ENCODE measurements at places on chromosomes 5 and 9.

- no peak for DNase-seq
Measured at GRCh38 chr9:99130069-99130468, 25.2 kb downstream of the TGFBR1 start.

DNA sequence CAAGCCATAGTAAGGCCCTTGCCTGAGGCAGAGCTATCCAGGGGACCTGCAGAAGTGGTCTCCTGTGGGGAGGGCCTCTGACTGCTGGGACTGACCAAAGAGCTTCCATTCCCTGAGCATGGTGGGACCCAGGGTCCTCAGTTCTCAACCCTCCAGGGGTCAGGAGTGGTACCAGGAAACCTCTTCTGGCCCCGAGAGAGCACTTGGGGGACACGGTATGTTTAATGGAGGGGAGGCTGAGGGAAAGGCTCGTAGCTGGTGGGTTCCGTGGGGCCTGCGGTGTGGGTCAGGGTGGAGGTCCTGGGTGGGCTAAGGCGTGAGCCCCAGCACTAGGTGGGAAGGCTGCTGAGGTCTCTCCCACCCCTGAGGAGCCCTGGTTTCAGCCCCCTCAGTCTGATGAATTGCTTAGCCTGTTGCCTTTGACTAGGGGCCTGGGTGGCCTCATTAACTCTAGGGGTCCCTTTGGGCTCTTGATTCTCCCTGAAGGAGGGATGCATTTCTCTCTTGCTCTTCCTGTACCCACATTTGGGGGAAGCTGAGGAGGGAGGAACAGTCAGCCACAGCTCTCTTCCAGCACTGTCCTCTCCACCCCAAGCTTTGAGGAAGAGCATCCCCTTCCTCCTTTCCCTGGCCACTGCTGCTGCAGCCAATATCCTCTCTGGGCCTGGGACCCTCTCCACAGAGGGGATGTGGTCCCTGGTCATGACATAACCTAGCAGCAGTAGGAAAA, 34.0 kb downstream of the CSF1R start:
- no peak for DNase-seq

GRCh38 chr9:34647651-34648050, 1.2 kb downstream of the GALT start:
- no peak for DNase-seq

DNA sequence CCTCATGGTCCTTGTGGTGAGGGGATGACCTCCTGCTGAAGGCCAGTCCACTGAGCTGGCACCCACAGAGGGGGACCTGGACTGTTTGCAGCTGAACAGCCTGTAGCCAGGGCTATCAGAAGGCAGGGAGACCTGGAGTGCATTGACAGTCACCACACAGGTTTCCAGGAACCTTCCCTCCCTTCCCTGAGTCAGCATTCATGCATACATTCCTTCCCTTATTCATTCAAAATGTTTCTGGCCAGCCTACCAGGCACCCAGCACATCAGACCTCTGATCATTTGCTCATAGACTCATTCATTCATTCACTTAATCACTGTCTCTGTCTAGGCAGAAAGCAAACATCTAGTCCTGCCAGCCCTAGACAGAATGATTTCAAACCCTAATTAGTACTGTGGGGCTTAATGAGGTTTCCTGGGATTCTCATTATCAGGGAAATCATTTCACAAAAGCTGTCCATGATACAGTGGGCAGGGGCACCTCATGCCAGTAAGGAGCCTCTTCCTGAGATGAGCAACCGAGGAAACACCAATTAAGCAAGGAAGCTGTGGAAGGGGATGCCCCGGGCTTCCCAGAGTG, 110.1 kb upstream of the PPP1R26 start:
- no peak for DNase-seq

GRCh38 chr5:37166197-37166596, 83.0 kb downstream of the CPLANE1 start:
- no peak for DNase-seq

GRCh38 chr5:10663489-10664179, 97.4 kb downstream of the DAP start:
- no peak for DNase-seq

DNA sequence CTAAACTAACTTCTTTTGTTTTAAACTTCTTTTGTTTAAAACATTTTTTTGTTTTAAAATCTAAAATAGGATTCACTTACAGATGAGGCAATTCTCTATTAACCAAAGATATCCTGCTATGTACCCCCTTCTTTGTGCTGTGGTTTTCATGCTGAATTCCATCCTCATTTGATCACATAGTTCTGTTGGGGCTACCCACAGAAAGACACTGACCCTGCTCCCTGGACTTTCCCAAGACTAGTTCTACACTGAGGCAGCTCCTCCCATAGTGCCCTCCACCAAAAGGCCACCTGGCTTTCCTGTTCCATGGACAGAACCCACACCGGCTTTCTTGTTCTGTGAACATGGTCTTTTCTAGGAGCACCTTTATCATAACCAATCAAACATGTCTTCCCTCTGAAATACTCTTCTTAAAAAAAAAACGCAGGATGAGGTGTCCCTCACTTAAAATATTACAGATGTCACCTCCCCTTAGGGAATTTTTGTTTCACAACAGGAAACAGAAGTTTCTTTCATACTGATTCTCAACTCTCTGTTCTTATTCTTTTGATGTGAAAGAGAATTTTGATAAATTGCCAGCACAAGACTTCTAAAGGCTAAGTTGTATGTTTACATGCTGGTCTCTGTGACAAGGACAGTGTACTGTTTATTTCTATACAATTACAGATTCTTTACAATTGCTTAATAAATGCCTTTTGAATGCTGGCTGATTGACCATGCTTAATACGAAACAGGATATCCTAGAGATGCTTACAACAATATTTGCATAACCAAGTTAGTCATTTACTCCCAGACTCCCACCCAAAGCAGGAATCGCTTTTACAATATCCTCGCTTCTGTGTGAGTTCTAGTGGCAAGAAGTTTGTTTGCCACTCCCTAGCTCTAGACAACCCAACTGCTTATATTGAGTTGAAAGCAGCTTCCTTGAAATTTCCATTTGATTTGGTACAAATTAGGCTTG, 300.4 kb downstream of the DTWD2 start:
- DNase-seq, result no peak

GRCh38 chr5:168481330-168481788, 4.9 kb upstream of the RARS1 start:
- no peak for DNase-seq

GRCh38 chr5:94375801-94376200, 242.6 kb downstream of the KIAA0825 start:
- DNase-seq, result no peak

- no peak for DNase-seq
Measured at GRCh38 chr5:157222506-157223230, 42.0 kb downstream of the ITK start.

- no peak for DNase-seq
Measured at GRCh38 chr9:116003397-116003796, 150.2 kb upstream of the PAPPA start.

DNA sequence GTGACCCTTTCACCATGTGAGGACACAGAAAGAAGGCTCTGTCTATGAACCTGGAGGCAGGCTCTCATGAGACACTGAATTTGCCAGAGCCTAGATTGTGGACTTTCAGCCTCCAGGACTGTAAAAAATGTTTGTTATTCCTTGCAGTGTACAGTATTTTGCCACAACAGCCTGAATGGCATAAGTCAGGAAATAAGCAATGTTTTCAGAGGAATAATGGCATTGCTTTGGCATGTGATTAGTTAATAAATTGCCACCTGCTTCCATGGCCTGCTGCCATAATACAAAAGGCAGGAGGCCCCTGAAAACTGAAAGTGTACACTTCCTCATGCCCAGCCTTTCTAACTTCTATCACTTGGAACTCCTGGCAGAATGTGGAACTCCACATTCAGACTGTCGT, 408.1 kb downstream of the GADD45G start:
- no peak for DNase-seq

DNA sequence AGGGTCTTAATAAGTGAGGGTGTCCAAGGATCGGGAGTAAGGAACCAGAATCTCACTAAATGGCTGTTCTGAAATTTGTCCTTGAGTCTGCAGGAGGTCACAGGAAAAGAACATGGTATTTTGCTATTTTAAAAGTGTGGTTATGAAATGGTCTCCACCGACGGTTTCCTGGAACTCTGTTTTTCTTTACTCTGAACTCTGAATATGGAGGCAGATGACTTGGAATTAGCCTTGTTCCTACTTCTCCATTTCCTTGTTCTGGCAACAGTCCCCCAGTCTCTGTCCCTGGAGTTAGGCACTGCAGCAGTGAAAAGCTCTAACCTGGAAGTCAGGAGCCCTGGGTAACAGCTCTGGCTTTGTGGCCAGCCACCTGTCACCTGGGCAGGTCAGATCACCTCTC, 46.6 kb upstream of the C5orf58 start:
- DNase-seq, result no peak

DNA sequence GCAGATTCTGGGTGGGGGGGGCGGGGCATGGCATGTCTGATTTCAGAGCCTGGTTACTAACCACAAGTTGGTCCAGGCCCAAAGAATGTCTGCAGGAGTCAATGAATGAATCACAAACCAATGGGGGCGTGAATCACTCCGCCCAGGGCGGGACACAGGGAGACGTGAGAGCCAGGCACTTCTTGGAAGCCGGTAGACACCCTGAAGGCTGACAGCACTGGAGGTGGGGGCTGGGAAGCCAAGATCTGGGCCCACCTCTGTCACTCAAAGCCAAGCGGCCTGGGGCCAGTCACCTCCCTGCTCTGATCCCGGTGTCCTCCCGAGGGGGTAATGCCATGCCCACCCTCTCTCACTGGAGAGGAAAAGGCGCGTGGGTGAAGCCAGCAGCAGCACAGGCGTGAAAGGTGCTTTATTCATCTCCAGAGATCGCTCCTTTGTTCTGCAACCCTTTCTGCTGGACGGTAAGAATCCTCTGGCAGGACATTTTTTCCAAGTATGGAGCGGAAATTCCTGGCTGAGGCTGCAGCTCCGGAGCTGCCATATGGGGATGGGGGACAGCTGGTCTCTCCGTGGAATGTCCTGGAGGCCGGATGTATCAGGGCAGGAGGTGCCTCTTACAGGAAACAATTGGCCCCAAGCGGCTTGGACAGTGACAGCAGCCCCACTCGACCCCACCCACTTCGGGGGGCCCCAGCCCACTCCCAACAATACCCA, 85.0 kb downstream of the STK10 start:
- DNase-seq, result no peak

- DNase-seq, result no peak
Measured at GRCh38 chr9:135665795-135666189, 2.7 kb downstream of the LCN9 start.

- no peak for DNase-seq
Measured at GRCh38 chr5:7548596-7548995, 152.7 kb downstream of the ADCY2 start.
